ENCODE measurements at places on chromosomes 13 and 19.

DNA sequence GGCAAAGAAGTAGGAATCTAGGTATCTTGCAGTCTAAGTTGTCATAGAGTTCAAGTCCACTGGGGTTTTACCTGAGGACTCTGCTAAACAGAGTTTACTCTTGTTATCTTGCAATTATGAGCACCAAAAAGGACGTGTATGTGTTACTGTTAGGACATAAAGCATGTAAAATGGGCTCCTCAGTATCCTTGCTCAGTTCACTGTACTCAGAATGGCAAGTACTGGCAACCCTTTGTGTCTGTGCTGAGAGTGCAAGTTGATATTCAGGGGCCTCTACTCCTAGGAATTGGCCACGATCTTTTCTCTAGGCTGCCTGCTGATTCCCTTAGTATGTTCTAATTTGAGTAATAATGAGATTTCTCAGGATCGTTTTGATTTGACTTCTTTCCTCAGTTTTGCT, 13.3 kb downstream of the TDRD3 start:
- no peaks in the 10 kb centered on the region for H3K36me3 ChIP-seq
- no peak overlapping the region for H3K27ac ChIP-seq
- no peaks in the 10 kb centered on the region for H3K27me3 ChIP-seq
- no peaks in the 10 kb centered on the region for H3K4me1 ChIP-seq
- no peak overlapping the region for H3K4me3 ChIP-seq

DNA sequence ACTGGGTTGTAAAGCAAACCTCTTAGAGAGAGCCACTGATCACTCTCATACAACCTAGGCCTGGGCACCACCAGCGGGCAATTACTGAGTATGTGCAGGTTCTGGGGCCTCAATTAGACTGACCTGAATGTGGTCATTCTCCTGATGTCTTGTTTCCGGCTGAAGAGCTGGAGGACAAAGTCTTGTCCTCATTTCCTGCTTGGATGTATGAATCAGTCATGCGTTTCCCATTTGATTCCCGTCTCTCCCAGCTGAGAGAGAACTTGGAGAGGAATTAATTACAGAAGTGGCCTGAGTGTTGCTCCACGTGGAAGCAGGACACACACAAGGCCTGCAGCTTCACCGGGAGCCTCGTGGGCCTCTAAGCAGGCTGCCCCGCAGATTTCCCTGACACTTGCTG, 799.3 kb upstream of the ARGLU1 start:
- H3K27me3 ChIP-seq, result no peaks in the 10 kb centered on the region
- H3K27ac ChIP-seq, result no peak overlapping the region
- DNase-seq, result no peak
- peaks cover 4% of the 10 kb centered on the region for H3K4me1 ChIP-seq
- no peaks in the 10 kb centered on the region for H3K36me3 ChIP-seq

GRCh38 chr13:48231080-48231479, 1.9 kb upstream of the ITM2B start:
- no peaks in the 10 kb centered on the region for H3K36me3 ChIP-seq
- no peaks in the 10 kb centered on the region for H3K27me3 ChIP-seq
- H3K27ac ChIP-seq, result peak overlapping the region; percentile 99
- peaks cover 24% of the 10 kb centered on the region for H3K4me1 ChIP-seq

DNA sequence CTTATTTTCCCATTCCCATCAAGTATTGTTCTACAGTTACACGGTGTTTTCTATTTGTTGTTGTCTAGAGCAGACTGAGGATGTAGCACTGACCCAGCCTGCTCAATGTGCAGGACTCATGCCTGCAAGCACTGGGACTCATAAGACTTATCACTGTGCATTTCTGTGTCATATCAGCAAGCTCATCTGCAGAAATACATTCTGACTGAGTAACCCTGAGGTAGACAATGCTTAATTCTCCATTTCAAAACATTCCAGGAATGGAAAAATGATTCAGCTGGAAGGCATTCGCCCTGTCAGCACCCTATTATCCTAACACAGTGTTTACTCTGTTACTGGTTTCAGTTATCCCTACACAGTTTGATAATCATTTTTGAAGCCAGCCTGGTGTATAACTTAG, 2506.4 kb downstream of the PCDH9 start:
- DNase-seq, result peak; percentile 52
- peak overlapping the region; percentile 5 for H3K27ac ChIP-seq
- H3K36me3 ChIP-seq, result no peaks in the 10 kb centered on the region
- H3K4me1 ChIP-seq, result no peaks in the 10 kb centered on the region
- no peaks in the 10 kb centered on the region for H3K27me3 ChIP-seq

DNA sequence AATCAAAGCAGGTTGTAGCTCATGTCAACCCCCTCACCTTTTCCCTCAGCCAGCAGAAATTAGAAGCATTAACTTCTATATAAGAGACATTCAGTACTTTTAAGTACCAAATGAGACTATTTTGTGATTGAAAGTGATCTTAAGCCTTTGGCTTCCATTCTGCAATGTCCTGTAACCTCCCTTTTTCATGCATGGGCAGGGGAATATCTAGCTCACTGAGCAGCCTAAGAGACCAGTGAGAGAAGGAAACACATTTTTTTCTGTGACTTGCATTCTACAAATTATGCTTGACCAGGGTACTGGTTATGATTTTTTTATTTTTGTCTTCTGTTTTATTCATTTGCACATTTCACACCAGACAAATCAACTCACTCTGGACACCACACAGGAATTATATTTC, 369.6 kb downstream of the KCTD12 start:
- DNase-seq, result no peak
- no peak overlapping the region for H3K4me3 ChIP-seq
- no peaks in the 10 kb centered on the region for H3K4me1 ChIP-seq
- H3K27me3 ChIP-seq, result no peaks in the 10 kb centered on the region
- no peaks in the 10 kb centered on the region for H3K36me3 ChIP-seq

DNA sequence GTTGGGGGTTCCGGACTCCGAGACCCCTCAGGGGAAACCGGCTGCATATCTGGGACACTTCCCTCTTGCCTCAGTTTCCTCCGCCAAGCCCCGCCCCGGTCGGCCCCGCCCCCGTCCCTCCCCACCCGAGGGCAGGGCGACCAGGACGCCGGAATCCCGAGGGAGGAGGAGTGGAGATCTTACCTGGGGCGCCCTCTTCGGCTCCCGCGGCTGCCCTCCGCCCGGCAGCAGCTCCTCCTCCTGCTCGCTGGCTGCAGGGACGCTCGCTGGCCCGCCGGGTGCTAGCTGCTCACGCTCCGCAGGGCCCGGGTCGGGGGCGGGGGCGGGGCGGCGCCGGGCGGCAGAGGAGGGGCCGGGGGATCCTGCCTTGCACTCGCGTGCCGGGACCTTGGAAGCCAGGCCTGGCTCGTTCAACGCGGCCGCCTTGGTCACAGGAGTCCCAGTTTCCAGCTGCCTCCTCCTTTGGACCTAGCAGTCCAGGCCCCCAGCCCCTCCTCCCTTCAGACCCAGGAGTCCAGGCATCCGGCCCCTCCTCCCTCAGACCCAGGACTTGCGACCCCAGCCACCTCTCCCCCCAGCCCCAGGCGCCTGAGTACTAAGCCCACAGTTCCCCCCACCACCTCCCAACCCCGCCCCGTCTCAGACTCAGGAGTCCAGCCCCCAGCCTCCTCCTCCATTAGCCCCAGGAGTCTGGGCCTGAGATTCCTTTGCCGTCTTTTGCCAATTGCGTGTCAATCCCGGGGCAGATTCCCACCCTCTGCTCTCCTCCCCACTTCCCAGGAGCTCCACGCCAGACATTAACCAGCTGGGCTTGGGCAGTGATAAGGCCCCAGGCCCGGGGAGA, at the start of gene NTF4:
Gene NTF4 (minus strand): TSS at position 51 of the 844 bp plus-strand sequence. CDS start 2,821 bp downstream, outside the sequence.
- peak within 1 kb of the TSS; percentile 25 for H3K4me3 ChIP-seq
- H3K27ac ChIP-seq, result peak within 1 kb of the TSS; percentile 57
- H3K36me3 ChIP-seq, result no peaks in the 10 kb centered on the region
- peak; percentile 83 for DNase-seq
- peaks cover 7% of the 10 kb centered on the region for H3K4me1 ChIP-seq

DNA sequence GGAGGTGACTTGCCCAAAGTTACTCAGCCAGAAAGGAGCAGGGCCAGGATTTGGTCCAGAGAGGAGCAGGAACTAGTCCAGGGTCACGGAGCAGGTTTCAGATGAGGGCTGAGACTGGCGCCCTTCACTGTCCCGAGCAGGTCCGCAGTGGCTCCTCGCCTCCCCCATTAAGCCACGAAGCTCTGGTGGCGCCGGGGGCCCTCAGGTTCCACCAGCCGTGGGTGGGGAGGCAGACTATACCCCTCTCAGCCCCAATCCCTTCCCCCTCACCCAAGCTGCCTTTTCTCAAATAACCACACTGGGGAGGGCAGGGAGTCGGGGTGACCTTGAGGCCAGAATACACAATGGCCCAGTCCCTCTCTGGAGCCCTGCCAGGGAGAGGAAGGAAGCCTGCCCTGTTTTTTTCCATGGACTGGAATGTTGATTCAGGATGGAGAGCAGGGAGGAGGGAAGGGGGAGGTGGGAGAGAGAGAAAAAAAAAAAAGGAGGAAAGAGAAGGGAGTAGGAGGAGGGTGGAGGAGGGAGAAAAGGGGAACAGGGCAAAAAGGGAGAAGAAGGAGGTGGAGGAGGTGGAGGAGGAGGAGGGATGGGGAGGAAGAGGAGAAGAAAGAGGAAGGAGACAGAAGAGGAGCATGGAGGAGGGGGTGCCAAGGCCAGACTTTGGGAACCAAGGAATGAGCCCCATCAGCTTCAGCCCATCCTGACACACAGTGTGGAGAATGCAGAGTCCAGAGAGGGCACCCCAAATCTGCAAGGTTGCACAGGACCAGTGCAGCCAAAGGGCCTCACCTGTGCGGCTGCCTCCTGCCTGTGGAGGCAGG, 19.7 kb downstream of the CEACAM16 start:
- no peaks in the 10 kb centered on the region for H3K36me3 ChIP-seq
- peaks cover 14% of the 10 kb centered on the region for H3K4me1 ChIP-seq
- no peak overlapping the region for H3K4me3 ChIP-seq
- DNase-seq, result peak; percentile 81

DNA sequence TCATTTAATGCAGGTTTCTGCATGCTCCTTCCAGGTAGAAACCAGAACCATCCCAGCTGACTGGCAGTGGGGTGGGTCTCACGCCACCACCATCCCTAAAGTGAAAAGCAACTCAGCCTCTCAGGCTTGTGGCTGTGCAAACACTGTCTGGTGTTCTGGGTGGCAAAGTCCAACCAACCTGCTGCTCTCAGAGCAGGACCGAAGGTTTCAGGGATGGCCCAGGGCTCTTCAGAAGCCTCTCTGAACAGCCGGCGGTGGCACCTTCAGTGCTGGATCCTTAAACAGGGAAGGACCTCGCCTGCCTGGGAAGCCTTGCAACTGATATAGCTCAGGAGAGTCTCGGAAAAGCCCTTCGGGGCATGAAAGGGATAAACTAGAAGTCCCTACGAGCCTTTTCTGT, 100.8 kb downstream of the COL4A1 start:
- no peaks in the 10 kb centered on the region for H3K36me3 ChIP-seq
- no peaks in the 10 kb centered on the region for H3K27me3 ChIP-seq
- H3K27ac ChIP-seq, result peak overlapping the region; percentile 76
- peak; percentile 67 for DNase-seq
- H3K4me1 ChIP-seq, result peaks cover 8% of the 10 kb centered on the region
- no peak overlapping the region for H3K4me3 ChIP-seq

DNA sequence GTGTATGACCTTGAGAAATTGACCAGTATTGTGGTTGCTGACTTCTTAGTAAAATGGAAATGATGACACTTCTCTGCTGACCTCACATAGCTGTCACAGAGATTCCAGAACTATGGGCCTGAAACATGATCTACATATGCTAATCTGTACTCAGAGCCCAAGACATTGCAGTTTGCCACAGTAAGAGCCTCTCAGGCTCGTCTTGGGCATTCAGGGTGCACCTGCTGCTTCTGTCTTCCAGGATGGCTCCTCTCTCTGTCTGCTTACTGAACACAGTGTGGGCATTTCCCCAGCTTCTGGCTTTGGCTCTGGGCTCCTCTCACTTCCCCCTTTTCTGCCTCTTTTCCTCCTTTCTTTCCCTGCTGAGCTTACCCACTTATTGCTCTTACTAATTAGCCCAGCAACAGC, 22.3 kb upstream of the SLC46A3 start:
- DNase-seq, result no peak
- H3K27ac ChIP-seq, result no peak overlapping the region
- no peak overlapping the region for H3K4me3 ChIP-seq
- no peaks in the 10 kb centered on the region for H3K27me3 ChIP-seq

GRCh38 chr19:36245210-36246005, 30.5 kb downstream of the ZNF146 start:
- H3K4me3 ChIP-seq, result no peak overlapping the region
- DNase-seq, result no peak
- H3K36me3 ChIP-seq, result no peaks in the 10 kb centered on the region
- H3K27ac ChIP-seq, result no peak overlapping the region

DNA sequence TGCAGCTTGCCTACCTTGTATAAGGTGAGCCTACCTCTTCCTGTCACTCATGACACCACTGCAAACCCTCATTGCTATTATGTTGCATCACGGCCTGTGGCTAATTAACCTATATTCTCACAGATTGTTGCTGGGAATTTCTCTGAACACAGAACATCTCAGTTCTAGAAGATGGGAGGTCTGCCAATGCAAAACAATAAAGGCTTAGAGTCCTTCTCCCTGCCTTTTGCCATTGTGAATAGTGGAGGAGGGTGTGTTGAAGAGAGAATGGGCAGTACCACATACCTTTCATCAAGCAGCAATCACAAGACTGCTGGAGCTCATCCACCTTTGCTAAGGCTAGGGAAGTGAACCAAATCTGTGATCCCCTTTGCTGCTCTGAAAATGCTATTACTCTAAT, 34.4 kb downstream of the WDFY2 start:
- H3K27me3 ChIP-seq, result no peaks in the 10 kb centered on the region
- DNase-seq, result no peak
- no peak overlapping the region for H3K27ac ChIP-seq
- H3K4me3 ChIP-seq, result no peak overlapping the region
- H3K4me1 ChIP-seq, result no peaks in the 10 kb centered on the region

DNA sequence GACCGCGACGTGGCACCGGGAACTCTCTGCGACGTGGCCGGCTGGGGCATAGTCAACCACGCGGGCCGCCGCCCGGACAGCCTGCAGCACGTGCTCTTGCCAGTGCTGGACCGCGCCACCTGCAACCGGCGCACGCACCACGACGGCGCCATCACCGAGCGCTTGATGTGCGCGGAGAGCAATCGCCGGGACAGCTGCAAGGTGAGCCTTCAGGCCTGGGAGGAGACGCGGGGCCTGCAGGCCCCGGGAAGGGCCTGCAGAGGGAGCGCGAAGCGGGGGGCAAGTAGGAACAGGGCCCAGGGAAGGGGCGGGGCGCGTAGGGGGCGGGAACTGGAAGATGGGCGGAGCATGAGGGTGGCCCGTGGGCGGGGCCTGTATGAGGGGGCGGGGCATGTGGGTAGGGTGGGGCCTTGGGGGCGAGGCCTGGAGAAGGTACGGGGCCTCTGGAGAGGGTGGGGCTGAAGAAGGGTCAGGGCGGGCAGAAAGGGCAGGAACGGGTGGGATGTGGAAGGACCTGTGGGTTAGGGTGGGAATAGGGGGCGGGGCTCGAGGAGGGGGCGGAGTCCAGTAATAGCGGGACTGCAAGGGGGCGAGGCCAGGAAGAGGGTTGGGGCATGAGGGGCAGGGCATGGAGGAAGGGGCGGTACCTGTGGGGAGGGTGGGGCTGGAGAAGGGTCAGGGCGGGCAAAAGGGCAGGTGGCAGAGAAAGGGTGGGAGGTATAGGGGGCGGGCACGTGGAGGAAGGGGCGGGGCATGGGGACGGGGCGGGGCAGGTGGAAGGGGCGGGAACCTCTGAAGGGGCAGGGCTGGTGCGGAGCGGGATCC, 2.5 kb downstream of the CFD start:
- H3K36me3 ChIP-seq, result no peaks in the 10 kb centered on the region
- no peak overlapping the region for H3K4me3 ChIP-seq
- peak; percentile 57 for DNase-seq
- no peaks in the 10 kb centered on the region for H3K27me3 ChIP-seq
- no peak overlapping the region for H3K27ac ChIP-seq

- H3K4me3 ChIP-seq, result no peak overlapping the region
- H3K4me1 ChIP-seq, result no peaks in the 10 kb centered on the region
- DNase-seq, result no peak
- H3K27ac ChIP-seq, result no peak overlapping the region
- H3K27me3 ChIP-seq, result no peaks in the 10 kb centered on the region
Measured at GRCh38 chr19:10052602-10053360, 33.3 kb upstream of the SHFL start.

Data from hepatocyte (in vitro differentiated cells).